Dermis microvascular lymphatic vessel endothelial cell (primary cell): ENCODE measurements at places on chromosomes 3 and 15. TPM values are rescaled to one million over a fixed set of nuclear protein-coding genes. Genes with fewer than 3 reads are reported as not detected.
A peak's percentile ranks its signal among the peaks of the same experiment; 100 is the strongest.

GRCh38 chr3:128906804-128907525 lies 27.5 kb downstream of the ACAD9 start:
- no peak for DNase-seq

- DNase-seq = no peak
Observed at GRCh38 chr3:107372506-107372905, 4.7 kb upstream of the CCDC54 start.

DNA sequence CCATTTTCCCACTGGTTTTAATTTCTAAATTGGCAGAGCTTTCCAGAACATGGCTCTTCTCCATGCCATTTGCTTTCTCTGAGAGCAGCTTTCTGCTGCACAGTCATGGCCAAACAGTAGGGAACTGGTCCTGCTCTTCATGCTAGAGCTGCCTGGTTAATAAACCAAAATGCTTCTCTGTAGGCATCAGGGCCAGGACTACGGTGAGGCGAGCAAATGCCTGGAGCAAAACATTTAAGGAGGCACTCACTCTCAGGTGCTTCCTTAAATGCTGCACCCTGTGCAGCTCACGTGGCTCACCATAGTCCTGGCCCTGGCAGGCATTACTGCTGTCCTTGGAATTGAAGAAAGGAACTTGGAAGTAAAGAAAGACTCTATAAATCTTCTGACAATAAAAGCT lies 48.5 kb upstream of the PPP2R3A start:
- no peak for DNase-seq

GRCh38 chr3:114697401-114697800 lies 403.6 kb downstream of the TIGIT start:
- DNase-seq = no peak

DNA sequence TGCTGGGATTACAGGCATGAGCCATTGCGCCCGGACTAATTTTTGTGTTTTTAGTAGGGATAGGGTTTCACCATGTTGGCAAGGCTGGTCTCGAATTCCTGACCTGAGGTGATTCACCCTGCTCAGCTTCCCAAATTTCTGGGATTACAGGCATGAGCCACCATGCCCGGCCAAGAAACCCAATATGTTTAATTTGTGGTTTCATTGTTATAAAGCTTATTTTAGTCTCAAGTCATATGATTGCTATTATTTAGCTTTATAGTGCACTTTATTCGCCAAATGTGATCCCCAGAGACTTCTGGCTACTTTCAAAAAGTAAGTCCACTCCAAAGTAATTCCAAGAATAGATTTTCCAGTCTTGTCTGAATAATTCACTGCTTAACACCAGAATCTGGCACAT lies 19.3 kb upstream of the SLC4A7 start:
- no peak for DNase-seq

DNA sequence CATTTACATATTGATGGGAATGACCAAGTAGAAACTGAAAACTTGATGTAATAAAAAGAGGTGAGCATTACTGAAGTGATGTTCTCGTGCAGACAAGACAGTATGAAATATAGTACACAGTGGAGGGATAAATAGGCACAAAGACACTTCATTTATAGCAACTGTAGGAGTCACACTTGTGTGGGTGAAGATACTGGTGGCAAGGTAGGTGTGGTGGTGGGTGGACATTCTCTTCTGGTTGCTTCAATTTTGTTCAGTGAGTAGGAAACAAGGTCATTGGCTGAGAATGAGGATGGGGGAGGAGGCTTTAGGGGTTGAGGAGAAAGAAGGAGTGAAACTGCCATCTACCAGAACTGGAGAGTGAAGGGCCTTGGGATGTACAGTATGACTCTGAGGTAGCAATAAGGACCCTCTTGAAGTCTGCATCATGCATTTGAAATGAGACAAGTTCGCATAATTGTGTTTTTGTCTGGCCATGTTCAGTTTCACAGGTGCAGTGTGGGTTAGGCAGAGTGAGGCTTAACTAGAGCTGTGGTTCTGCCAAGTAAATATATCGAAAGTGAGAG lies 6.6 kb downstream of the CPNE9 start:
- DNase-seq = no peak

GRCh38 chr3:36944012-36944640 lies 728 bp downstream of the TRANK1 start:
- peak; percentile 46 for DNase-seq

DNA sequence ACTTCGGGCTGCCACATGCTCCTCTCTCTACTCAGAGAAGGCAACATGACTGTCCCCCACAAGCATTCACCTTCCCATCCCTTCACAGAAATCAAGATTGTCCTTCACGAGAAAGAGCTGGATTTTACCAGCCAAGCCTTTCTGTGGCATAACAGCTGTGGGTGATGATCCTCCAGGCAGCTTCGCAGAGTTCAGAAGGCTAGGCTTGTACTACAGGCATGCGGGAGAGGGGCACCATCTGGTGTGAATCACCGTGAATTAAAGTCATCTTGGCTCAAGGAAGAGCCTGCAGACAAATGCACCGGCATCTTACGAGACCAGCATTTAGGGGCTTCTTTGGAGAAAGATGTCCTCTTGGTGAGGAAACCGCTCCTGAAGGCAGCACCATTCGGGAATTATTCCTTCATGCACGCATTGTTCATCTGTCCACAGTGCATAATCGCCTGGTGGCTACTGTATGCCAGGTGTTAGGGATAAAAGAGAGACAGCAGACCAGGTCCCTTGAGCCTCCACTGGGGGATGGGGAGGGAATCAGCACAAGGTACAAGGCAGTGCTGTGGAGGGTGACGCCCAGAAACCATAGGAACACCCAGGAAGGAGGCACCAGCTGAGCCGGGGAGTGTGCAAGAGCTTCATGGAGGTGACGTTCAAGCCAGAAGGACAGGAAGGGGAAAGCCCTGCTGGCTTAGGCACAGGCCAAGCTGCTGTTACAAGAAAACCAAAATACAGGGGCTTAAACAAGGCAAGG lies 108.6 kb downstream of the TMEM266 start:
- DNase-seq = no peak

- no peak for DNase-seq
Observed at GRCh38 chr3:53803816-53804695, 42.2 kb downstream of the CHDH start.

DNA sequence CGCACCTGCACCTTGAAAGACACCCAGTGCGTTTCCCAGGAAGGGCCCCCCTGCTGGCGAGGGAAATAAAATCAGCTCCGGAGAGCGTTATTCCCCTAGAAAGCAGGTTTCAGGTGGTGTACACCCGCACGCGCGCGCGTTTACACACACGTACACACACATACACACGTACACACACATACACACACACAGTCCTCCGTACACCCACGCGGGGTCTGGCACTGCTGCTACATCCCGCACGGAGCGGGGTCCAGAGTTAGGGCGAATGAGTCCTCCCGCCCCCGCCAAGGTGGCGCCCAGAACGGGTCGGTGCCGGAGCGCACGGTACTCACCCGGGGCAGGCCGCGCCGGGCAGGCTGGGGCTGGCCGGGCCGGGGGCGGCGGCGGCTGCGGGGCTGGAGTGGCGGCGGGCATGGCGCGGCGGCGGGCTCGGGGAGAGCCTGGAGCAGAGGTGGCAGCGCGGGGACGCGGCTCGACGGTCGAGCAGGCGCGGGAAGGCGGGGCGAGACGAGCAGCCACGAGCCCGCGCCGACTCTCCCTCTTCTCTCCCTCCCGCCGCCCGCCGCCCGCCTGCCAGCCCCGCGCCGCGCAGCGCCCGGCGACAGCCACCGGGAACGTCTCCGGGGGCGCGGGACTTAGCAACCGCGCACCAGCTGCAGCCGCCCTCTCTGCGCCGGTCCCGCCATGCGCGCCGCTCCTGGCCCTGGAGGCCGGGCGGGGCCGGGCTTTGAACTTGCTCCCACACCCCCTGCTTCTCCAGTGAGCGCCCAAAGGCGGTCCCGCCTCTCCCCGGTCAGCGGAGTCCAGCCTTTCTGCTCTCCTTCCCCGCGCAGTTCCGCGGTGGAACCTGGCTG lies at the start of gene DCLK3:
TSS of gene DCLK3 (minus strand) at position 704 of the 854 bp plus-strand sequence. CDS start at position 414, 290 bp downstream.
- DNase-seq = no peak

GRCh38 chr3:161690299-161690620 lies 193.7 kb downstream of the OTOL1 start:
- DNase-seq = no peak

GRCh38 chr3:49410846-49411534 lies 786 bp downstream of the RHOA start:
- DNase-seq = no peak

DNA sequence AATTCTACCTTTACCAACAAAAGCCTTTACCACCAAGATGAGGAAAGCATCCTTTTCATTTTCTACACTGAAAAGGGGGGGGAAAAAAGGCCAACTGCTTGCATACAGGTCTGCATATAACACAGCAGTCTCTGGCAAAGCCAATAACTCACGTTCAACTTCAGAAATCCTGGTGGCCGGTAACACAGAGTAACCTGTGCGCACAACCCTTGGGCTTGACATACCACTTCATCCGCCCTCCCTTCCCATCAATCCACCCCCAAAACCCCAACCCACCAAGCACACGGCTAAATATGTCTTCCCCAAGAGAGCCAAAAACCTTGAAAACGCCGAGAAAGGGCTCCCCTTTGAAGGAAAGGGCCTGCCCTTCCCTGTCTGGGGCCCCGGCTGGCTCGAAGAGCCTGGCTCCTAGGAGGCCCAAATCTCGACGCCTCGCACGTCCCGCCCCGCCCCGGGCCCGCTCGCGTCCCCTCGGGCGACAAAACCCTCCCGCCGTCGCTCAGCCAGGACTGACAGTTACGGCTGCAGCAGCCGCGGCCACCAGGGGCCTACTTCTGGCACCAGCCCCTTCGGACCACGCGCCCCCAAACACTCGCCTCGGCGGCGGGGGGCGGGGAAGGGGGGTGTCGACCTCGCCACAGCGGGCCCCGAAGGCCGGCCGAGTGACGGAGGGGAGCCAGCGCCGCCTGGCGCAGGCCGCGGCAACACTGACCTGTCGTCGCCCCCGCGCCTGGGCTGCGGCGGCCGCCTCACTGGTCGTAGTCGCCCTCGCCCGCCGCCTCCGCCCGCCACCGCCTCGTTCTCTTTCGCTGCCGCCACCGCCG lies 835 bp downstream of the UBE3A start:
- DNase-seq = peak; percentile 36

DNA sequence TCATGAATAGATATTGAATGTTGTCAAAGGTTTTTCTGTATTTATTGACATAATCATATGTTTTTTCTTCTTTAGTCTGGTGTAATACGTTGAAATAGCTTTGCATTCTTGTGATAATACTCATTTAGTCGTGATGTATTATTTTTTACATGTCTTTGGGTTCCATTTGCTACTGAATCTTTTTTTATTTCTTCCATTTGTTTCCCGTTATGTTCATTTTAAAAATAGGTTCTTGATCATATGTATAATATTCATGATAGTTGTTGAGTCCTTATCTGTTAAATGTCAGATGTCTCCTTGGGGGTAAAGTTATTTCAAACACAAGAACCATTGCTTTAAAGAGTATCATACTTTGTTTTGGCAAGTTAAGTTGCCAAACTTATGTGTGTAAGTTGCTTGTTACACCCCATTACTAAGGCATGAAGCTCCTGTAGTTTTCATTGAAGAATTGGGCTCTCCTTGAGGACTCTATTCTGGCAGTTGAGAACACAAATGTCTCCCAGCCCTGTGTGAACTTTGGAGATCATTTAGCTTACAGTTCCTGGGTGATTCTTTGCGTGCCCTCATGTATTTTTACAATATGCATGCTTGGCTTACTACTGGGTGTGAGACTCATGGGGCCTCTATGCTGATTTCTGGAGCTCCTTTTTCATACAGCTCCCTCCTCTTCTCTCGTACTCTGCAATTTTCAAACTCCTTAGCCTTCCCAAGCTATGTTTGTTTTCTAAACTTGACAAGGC lies 8.3 kb downstream of the AKAP13 start:
- DNase-seq = no peak

GRCh38 chr3:68904064-68904463 lies 28.3 kb downstream of the TAFA4 start:
- DNase-seq = no peak

DNA sequence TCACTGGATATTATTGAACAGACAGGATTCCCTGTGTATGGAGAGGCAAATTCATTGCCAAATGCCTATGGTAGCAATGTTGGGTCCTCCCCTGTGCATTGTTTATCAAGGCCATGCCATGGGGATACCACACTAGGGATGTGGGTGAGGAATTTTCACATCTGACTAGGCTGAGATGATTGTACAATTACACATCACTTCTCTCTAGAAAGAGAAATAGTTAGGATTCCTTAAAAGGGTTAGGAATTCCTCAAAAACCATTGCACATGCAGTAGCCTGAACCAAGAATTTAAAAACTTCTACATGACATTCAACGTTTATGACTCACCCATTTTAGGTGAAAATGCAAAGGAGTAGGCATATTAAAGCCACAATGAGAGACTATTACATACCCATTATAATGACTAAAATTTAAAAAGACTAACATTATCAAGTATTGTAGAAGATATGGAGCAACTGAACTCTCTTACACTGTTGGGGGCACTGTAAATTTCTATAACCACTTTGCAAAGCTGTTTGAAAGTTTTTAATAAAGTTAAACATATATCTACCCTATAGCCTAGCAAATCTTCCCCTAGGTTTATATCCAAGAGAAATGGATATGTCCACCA lies 175.9 kb downstream of the THRB start:
- DNase-seq = no peak

GRCh38 chr3:185381320-185382058 lies 18.6 kb downstream of the MAP3K13 start:
- DNase-seq = no peak

DNA sequence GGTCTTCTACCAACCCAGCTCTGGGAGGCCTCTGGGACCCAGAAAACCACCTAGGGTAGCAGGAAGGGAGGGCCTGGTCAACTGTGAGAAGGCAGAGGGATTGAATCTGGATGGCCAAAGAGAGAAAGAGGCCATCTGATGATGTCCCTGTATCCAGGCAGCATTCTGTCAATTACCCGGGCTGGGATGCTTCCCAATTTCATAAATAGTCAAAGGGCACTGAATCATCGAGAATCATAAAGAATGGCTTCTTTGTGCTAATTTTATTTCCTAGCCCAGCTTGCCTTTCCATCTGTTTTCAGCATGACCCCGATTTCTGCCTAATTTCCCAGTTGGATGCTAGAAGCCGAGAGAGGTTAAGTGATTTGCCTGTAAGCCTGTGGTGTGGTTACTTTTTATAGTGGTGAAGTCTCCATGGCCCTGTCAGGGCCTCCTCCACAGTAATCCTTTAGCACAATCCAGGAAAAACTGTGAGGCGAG lies 129.2 kb downstream of the FAM43A start:
- no peak for DNase-seq

- no peak for DNase-seq
Observed at GRCh38 chr15:64894395-64895056, 17.2 kb upstream of the ANKDD1A start.

Gene ZNF660
- 0.51 and 0.76 TPM in 2 replicates for total RNA-seq

Gene PIGBOS1
- total RNA-seq = 4.8 and 5.3 TPM in 2 replicates

Gene RPN1
- total RNA-seq = 378 and 477 TPM in 2 replicates
